ENCODE measurements at places on chromosomes 6 and 20.

DNA sequence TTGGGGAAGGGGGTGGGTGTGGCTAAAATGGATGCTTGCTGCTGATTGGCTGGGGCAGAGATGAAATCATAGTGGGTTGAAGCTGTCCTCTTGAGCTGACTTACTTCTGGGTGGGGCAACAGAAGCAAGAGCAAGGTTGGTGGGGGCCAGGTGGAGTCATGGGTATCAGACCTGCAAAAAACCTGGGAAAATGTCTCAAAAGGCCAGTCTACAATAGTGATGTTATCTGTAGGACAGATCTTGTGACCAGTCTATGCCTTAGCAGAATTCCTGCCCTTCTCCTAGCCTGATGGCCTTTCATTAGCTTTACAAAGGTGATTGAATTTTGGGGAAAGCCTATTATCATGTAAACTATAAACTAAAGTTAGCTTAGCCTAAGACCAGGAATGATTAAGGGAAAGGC is 945.7 kb downstream of the KIF16B start:
- DNase-seq = no peak

- DNase-seq = no peak
Observed at GRCh38 chr6:7440476-7440875, 50.9 kb downstream of the RIOK1 start.

DNA sequence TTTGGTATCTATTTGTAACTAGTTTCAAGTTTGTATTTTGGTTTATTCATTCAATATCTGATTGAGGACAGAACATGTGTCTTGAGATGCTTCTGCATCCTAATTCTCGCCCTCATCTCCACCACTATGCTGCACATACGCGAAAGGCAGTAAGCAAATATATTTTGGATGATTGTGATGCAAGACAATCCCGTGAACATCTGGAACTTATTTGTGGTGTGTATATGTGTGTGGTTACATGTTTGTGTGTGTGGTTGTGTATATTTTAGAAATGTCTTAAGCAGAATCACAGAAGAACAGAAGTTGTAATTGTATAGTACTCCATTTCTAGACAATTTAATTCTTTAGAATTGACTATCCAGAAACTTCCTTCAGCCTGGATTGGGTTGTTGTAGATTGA is 35.1 kb upstream of the RNF144B start:
- no peak for DNase-seq

DNA sequence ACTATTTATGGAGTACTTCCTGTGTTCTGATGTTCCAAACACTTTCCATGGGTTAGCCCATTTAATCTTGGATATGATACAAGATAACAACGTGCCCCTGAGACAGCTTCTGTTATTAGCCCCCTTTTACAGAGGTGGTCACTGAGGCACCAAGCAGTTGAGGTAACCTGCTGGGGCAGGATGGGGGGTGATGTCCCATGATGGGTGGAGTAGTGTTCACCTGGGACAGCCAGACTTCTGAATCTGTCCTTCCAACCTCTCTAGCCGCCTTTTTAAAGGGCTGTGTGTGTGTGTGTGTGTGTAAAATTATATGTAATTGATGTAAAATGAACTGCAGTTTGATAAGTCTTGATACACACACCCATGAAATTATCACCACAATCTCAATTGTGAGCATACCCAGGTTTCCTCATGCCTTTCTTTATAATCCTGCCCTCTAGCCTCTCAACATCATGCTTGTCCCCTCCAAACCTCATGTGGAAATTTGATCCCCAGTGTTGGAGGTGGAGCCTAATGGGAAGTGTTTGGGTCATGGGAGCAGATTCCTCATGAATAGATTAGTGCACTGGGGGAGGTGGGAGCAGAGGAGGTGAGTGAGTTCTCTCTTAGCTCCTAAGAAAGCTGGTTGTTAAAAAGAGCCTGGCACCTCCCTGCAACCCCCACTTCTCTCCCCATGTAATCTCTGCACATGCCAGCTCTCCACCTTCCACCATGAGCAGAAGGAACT is 39.2 kb downstream of the PLAGL2 start:
- peak; percentile 81 for DNase-seq

GRCh38 chr6:145069966-145070365 is 665.4 kb downstream of the EPM2A start:
- DNase-seq = no peak

DNA sequence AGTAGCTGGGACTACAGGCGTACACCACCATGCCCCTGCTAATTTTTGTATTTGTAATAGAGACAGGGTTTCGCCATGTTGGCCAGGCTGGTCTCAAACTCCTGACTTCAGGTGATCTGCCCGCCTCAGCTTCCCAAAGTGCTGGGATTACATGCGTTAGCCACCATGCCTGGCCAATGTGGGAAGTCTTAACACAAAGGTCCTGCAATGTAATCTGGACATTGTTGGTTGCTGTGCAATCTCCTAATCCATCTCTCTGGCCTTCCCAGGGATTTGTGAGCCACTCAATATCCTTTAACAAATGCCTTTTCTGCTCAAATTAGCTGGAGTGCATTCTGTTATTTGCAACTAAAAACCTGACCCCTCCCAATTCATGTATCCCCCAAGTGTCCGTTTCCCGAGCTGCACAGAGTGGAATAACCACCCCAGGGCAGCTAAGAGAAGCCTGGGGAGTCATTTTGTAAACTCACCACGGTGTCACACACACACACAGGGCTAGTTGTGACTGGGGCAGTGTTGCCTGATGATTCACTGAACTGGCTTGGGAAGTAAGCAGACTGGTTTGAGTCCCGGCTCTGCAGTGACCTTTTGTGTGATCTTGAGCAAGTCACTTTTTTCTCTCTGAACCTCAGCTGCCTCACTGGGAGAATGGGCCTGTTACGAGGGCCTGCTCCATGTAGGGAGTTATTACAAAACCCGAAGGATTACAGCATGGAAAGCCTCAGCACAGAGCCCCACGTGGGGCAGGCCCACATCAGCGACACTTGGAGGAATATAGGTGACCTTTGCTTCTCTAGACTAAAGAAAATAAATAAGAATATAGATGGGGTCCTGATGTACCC is 152.3 kb downstream of the ZMYND8 start:
- peak; percentile 35 for DNase-seq

DNA sequence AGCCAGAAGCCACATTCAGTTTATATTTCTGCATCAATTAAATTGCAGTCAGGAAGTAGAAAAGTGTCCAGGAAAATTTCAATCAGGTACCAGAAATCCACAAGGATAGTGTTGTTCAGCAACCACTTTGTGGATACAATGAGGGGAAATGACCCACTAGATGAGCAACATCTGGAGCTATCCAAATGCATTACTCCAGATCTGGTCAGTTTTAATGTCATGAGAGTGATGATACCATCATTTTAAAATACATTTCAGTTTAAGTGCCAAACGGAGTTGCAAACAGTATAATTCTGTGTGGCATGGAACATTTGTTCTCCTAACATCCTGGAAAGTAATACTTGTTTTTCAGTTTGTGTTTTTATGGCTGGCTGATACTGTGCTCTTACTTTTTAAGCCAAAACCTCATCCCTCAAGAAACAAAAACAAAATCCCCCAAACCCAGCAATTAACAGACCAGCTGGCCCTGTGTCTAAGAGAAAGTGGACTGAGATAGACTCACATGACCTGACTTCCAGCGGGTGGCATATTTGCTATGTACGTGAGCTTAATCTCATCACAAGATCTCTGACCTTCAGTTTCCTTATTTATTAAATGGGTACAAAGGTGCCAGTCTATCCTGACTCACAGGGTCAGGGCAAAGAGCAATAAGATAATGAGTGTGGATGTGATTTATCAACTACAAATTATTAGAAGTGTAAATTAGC is 58.8 kb upstream of the CNKSR3 start:
- no peak for DNase-seq

DNA sequence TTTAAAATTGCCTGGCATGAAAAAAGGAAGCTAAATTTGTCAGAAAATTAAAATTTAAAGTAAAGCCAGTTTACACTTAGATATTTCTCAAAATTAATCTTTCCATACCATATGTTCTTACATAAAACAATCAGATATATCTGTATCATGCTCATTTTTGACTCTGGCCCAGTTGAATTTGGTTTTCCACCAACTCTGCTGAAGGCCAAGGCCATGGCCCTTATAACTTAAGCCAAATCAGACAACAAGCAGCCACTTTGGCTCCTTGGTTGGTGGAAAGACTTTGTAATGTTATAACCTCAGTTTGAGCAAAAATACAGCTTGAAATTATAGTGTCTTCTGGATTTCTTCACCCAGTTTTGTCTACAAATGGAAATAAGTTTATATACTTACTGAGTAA is 97.3 kb downstream of the CENPW start:
- DNase-seq = no peak

DNA sequence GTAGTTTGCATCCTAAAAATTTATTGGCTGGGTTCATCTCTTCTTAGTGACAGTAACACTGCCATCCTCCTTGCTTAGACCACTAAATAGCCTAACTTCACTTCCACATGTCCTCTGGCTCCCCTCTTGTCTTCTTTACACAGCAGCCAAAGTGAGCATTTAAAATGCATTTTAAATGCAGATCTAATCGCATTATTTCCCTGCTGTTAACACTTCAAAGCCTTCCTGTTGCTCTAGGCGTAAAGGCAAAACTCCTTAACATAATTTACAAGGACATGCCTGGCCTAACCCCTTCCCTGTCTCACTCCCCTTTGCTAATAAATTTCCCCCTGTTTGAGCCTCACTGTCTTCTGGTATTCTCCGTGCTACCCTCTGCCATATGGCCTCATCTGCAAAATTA is 26.5 kb downstream of the NKAIN2 start:
- DNase-seq = peak; percentile 84

DNA sequence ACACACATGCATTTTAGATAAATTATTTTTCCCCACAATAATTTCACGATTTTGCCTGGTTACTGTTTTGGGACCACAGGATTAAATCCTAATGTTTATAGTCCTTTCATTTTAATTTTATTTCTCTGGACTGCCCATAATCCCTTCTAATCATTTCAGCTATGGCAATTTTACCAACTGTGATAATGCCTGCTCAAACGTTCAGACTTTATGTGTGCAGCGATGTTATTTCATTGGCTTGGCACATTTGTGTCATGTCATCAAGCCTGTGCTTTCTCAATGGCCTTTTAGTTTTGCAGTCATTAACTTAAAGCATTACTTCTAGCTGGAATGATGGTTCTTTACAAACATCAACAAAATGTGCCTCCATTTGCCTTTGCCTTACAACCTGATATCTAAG is 140.6 kb upstream of the HSF2 start:
- DNase-seq = no peak

DNA sequence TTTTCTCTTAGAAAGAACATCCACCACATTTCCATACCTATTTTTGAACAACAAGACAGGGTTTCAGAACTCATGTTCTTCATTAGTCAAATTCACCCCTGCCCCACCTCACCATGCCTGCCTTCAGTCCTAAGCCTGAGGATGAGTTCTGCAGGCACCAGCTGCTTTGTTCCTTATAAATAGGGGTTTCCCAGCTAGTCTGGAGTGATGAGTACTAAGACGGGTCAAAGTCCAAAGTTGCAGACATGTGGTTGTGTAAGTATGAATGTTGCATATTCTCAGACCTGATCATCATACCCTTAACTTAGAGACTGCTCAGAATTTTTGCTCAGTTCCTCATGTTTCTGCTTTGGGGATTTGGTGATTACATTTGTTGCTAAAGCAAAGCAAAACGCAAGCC is 257.7 kb upstream of the CDYL start:
- no peak for DNase-seq

- peak; percentile 95 for DNase-seq
Observed at GRCh38 chr6:33288921-33289783, at the start of the genes PFDN6 and WDR46. TSS of gene PFDN6 (plus strand) at chr6:33289601. CDS start at chr6:33289857, 256 bp downstream. TSS of gene WDR46 (minus strand) at chr6:33289239. CDS start at chr6:33289170, 69 bp downstream.

- no peak for DNase-seq
Observed at GRCh38 chr6:143471822-143472221, 21.2 kb downstream of the PEX3 start.

GRCh38 chr6:84249724-84250123 is 22.3 kb upstream of the CEP162 start:
- peak; percentile 32 for DNase-seq

DNA sequence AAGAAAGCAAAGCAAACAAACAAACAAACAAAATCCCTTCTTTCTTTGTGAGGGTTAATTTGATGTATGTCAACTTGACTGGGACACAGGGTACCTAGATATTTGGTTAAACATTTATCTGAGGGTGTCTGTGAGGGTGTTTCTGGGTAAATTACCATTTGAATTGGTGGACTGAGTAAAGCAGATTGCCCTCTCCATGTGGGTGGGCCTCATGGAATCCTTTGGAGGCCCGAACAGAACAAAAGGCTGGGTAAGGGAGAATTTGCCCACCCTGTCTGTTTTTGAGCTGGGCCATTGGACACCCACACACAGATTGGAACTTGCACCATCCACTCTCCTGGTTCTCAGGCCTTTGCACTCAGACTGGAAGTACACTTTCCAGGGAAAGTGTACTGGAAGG is 628.8 kb upstream of the CITED2 start:
- no peak for DNase-seq

DNA sequence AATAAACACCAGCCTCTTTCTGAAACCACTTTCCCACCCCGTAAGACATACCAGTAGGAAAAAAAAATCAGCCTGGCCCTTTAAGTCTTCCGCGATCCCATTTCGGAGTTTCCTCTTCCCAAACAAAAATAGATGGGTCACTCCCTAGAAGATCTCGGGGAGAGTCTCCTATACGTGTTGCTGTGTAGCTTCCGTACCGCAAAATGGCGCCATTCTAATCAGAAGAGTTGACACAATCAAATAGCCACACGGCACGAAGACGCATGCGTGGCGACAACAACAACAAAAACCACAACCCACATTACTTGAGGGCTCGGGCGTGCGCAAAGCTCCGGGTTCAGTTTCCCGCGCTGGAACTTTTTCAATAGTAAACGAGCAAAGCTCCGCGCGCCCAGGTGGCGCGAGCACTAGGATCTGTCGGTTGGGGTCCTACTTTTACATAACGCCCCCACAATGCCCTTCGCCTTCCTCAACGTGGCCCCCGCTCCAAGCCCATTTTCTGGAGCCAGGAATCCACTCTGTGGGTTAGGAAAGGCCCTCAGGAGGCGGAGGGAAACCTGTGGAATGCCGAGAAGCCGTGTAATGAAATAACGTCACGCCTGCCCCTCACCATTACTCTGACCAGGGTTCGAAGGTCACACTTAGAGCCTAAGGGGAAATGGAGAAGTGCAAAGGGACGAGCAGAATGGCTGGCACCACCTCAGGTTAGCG is at the start of gene GPANK1:
Gene GPANK1 (minus strand): TSS at position 208 of the 711 bp plus-strand sequence. CDS start 519 bp downstream, outside the sequence.
- DNase-seq = peak; percentile 95

GRCh38 chr20:36653456-36653855 is 7.5 kb upstream of the SLA2 start:
- DNase-seq = no peak

DNA sequence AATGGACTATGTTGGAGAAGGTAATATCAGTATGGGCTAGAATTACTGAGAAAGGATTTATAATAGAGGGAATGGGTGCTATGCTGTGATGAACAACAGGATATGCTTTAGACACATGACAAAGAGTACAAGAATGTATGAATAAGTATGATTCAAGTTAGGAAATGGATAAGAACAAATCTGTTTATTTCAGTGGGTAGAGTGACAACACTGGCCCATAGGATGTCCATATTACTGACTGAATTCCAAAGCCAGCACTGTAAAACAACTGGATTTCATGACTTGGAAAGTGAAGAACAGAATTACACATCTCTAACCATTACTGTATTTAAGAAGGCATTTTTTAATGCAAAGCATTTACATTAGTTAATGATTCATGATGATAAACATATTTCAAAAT is 35.9 kb downstream of the EPM2A start:
- no peak for DNase-seq
